ENCODE measurements at places on chromosomes 7 and 10.
A peak's percentile ranks its signal among the peaks of the same experiment; 100 is the strongest.

GRCh38 chr10:33600381-33600780 lies 265.9 kb upstream of the NRP1 start:
- DNase-seq = no peak

DNA sequence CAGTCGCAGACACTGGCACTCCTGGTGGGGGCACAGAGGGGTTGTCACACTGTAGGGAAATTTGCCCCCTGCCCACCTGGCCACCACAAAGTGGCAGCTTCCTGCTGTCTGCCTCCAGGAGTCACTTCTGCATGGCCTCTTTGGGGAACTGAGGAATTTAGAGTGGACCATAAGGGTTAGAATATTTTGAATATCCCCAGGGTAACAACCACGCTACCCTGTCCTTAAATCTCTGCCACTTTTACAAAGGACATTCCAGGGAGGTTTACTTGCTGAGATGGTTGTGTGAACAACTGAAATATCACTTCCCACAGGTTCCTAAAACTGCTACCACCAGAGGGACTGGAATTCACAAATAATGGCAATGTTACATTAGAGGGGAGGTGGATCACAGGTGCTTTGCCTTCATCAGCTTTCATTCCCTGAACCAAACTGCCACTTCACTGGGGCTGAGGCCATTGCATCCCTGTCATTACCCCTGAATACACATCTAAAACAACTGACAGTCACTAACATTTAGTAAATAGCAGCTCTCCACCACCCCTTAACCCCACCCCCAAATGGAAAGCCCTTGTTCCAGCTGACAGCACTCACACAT lies 88.1 kb upstream of the IFRD1 start:
- DNase-seq = no peak

- no peak for DNase-seq
Measured at GRCh38 chr7:73888959-73889358, 28.0 kb downstream of the TMEM270 start.

DNA sequence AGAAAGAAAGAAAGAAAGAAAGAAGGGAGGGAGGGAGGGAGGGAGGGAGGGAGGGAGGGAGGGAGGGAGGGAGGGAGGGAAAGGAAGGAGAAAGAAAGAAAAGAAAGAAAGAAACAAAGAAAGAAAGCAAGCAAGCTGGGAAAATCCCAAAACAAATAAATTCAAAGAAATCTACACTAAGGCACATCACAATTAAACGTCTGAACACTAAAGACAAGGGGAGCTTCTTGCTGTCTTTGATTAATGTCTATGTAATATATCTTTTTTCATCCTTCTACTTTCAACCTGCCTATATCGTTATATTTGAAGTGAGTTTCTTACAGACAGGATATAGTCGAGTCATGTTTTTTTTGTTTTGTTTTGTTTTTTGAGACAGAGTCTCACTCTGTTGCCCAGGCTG lies 28.3 kb upstream of the EBF3 start:
- no peak for DNase-seq

DNA sequence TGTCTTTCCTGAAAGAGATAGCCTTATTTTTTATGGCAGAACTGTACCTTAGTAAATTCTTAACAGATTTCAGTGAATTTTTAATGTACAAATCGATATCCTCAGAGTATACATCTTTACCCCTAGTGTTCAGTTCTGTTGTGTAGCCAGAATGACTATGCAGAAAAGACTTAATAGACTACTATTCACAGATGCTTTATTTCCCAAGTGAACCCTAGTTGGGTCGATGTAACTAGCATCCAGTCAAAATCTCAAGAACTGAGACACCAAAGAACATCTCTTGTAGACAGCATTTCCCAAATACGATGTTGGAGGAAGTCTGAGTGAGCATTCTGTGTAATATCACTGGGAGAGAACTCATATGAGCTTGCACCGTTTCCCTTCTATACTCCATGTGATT lies 1.5 kb downstream of the AKR1C3 start:
- DNase-seq = no peak

DNA sequence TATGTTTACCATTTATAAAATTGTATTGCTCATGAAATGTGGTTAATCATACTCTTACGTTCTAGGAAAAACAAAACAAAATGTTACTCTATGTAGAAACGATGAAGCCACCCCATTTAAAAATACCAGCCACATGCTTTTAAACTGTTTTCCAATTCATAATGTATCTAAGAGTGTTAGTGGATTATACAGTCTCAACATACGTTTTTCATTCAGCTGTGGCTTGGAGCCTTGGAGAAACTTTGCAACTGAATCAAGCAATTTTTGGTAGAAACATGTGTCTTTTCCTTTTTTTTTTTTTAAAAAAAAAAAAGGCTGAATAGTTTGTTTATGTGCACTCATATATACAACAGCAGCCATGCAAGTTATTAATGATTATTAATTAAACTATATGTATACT lies 378.0 kb upstream of the SEMA3D start:
- peak; percentile 26 for DNase-seq

GRCh38 chr7:93327006-93327633 lies 95.0 kb downstream of the VPS50 start:
- DNase-seq = no peak

- no peak for DNase-seq
Measured at GRCh38 chr7:142248-142941, 50.0 kb upstream of the FAM20C start.

- no peak for DNase-seq
Measured at GRCh38 chr7:70887186-70887585, 244.8 kb upstream of the GALNT17 start.

DNA sequence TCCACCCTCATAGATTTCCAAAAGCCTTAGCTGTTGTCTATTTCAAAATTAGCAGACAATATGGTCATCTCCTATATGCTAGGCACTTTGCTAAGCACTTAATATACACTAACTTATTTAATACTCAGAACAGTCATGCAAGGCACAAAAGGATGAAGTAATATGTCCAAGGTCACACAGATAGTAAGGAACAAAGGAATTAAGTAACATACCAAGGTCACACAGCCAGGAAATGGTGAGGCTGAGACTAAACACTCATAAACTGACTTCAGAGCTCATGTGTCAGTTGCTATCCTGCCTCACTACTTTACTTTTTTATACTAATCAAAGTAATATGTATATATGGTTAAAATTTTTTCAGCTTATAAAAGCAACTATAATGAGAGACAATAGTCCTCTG lies 23.6 kb upstream of the HIBADH start:
- DNase-seq = no peak

- peak; percentile 63 for DNase-seq
Measured at GRCh38 chr10:118953598-118954393, 75.7 kb upstream of the NANOS1 start.
